ENCODE measurements at places on chromosomes 1 and 21.

DNA sequence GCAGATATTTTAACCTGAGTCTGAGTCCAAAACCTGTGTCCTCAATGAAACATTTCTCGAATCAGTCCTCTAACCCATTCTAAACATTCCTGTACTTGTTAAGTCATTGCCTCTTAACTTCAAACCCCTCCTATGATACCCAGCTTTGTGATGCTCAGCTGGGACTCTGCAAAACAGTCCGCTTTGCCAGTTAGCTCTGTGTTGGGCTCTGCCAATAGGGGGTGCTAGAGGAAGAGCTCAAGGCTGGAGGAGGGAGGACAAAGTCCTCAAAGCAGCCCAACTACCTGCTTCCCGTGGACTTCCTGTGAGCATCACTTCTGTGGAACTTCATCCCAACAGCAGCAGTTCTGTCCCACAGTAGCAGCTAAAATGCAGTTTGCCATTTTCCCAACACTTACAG is 38.1 kb upstream of the SYT14 start:
- DNase-seq, result no peak

GRCh38 chr1:171654942-171655745 is 2.7 kb upstream of the MYOC start:
- peak; percentile 47 for DNase-seq

DNA sequence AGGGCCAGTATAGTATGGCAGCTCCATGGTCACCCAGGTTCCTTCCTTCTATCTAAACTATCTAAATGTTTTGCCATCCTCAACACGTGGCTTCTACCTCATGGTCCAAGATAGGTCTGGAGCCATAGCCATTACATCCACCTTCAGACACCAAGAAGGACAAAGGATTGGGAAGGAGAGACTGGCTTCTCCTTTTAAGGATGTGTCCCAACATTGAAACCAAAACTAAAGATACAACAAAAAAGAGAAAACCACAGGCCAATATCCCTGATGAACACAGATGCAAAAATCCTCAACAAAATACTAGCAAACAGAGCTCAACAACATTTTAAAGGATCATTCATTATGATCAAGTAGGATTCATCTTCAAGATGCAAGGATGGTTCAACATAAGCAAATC is 24.8 kb downstream of the HSD11B1 start:
- DNase-seq, result no peak

DNA sequence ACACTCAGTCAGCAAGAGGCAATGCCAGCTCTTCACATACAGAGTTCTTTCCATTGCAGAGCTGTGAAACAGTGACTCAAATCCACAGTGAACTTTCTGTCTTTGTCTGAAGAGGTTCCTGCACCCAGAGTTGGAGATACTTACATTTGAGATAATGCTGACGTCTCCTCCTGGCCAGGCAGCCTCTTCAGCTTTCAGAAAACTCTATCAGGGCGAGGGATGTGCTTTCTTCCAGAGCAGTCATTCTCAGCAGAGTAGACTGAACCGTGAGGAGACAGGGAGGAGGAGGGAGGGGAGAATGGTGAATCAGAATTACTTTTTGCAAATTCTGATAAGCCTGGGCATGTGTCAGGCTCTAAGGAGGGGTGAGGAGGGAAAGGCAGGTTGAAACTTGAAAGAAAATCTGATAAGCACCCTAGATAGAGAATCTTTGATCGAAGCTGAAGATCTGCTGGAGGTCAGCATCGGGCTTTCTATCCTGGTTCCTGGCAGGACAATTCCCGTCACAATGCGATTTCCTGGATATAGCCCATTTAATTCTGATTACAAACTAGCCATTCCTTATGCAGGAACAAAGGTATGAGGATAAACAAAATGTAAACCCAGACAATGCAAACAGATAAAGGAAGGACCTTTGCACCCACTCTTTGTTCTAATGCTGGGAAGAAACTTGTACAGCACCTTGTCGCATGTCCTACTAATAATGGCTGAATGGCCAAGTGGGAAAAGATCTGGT is 18.9 kb upstream of the NID1 start:
- no peak for DNase-seq

- no peak for DNase-seq
Observed at GRCh38 chr1:108609483-108610049, 49.7 kb downstream of the EEIG2 start.

DNA sequence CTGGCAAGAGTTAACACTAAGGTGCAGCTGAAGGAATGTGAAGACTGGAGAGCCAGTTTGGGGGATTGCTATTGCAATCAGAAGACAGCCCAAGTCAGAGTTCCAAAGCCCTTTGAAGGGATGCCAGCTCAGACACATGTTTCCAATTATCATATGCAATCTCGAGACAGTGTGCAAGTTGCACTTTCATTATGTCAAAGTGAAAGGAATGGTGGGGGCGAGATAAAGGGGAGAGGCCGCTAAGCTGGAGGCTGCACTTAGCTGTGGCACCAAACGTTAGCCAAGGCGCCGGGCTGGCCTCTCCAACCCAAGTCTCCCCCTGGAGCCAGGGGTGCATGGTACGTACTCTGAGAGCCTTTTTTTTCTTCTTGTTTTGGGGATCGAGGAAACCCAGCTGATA is 58.0 kb downstream of the NGF start:
- DNase-seq, result no peak

- no peak for DNase-seq
Observed at GRCh38 chr1:11847667-11848372, at the start of gene NPPA. Gene NPPA (minus strand): TSS chr1:11847783. CDS start chr1:11847684, 99 bp downstream.

GRCh38 chr1:89203166-89203565 is 4.4 kb upstream of the GBP4 start:
- no peak for DNase-seq

DNA sequence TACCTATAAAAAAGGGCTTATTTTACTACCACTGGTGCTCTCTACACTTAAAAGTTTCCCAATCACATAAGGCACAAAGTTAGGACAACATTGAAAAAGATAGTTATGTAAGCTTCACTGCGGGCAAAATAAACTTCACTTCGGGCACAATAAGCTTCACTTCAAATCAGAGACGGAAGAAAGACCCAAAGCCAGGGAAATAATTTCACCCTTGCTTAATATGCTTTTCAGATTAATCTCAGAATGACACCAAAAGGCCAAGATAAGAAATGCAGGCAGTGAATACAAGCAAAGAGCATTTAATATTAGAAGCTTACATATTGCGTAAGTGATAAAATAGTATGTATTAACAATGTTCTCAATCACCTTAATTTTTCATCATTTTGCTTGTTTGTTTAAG is 444.2 kb downstream of the SETD4 start:
- DNase-seq, result no peak

DNA sequence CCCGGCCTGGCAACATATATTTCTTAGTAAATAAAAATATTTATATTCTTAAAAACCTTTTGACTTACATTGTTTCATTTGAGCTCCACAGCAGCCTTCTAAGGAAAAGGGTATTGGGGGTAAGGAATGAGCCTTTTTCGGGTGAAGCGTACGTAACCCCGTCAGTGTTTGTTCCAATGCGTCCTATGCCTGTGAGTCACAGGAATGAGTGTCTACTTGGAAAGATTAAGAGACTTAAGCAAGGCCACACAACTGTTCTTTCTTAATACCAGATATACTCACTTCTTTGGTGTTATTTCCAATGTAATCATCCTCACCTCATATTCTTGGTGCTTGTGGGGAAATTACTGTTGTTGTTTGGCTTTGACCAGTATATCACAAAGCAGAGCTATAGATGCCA is 22.7 kb downstream of the WDTC1 start:
- no peak for DNase-seq

DNA sequence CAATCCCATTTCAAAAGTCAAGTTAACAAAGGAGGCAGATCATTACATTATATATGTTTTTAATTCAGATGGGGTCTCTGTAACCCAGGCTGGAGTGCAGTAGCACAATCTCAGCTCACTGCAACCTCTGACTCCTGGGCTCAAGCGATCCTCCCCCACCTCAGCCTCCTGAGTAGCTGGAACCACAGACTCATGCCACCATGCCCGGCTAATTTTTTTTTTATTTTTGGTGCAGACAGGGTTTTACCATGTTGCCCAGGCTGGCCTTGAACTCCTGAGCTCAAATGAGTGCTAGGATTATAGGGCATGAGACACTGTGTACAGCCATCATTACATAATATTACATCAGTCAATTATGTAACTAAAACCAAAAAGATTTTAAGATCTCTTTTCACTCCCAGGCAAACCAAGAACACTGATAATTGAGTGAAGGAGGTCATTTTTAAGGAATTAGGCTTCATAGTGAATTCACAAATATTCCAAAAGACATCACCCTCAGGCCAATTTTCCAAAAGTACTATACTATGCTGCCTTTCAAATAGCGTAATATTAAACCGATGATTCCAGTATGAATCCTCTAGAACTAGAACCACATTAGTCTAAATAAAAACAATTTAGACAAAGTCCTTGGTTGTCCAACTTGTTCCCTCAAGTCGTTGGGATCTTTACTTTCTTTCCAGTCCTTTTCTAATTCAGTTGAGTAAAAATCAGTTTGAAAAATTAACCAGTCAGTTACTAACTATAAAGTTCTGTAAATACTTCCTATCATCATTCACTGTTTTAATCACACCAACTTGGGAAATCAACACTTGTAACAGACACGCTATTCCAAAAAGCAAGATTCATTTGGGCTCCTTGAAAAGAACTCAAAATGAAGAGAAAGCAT is 16.1 kb downstream of the TOMM20 start:
- DNase-seq, result no peak

GRCh38 chr1:58903514-58904298 is 119.9 kb upstream of the JUN start:
- peak; percentile 55 for DNase-seq

DNA sequence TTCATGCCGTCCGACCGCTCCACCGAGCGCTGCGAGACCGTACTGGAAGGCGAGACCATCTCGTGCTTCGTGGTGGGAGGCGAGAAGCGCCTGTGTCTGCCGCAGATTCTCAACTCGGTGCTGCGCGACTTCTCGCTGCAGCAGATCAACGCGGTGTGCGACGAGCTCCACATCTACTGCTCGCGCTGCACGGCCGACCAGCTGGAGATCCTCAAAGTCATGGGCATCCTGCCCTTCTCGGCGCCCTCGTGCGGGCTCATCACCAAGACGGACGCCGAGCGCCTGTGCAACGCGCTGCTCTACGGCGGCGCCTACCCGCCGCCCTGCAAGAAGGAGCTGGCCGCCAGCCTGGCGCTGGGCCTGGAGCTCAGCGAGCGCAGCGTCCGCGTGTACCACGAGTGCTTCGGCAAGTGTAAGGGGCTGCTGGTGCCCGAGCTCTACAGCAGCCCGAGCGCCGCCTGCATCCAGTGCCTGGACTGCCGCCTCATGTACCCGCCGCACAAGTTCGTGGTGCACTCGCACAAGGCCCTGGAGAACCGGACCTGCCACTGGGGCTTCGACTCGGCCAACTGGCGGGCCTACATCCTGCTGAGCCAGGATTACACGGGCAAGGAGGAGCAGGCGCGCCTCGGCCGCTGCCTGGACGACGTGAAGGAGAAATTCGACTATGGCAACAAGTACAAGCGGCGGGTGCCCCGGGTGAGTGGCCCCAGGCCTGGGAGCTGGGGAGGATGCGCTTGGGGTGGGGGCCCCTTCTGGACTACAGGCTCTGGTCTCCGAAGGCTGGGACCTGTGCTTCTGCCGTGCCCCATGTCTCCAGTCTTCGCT is 1.1 kb downstream of the SKI start:
- DNase-seq, result no peak

DNA sequence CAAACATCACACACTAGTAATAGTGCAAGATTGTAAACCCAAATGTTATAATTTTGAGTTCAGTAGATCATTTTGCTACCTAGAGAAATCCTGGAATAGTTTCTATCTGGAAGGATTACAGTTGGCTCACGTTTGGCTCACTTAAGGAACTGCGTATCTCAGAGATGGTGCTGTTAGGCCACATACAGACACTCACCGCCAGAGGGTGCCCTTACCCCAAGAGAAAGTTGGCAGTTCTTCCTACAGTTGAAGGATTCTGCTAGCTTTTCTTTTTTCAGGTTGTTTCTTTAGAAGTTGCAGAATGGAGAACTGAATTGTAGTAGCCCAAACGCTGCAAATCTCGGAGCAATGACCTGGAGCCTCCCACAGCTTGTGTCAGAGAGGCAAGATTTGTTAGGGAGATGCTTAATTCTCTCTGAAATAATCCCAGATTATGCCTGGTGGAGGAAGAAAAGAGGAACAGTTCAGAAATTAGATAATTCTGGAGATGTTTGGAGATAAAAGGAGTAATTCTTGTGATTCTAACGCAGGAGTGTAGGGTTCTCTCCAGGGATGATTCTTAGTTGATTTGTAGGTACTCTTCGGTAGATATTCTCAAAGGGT is 87.9 kb upstream of the PAPPA2 start:
- DNase-seq, result no peak

GRCh38 chr1:182568647-182569284 is 20.3 kb downstream of the RNASEL start:
- DNase-seq, result no peak

- no peak for DNase-seq
Observed at GRCh38 chr21:32108566-32108965, 170.3 kb downstream of the MIS18A start.

- DNase-seq, result no peak
Observed at GRCh38 chr1:232754930-232755329, 50.3 kb upstream of the MAP10 start.

DNA sequence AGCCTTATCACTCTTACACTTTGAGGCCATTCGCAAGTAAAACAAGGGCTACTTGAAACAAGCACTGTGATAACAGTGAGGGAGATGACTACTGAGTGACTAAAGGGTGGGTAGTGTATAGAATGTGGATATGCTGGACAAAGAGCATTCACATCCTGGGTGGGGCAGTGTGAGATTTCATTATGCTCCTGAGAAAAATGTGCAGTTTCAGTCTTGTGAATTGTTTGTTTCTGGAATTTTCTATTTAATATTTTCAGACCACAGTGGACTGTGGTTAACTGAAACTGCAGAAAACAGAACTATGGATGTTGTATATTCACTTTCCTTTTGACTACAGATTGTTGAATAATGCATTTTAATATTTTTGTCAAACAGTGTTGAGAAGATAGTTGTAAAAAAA is 25.1 kb upstream of the B3GALT2 start:
- no peak for DNase-seq

- no peak for DNase-seq
Observed at GRCh38 chr1:156627313-156627880, 8.2 kb downstream of the HAPLN2 start.

GRCh38 chr1:151137789-151138188 is 8.6 kb downstream of the SEMA6C start:
- no peak for DNase-seq
